ENCODE measurements at places on chromosomes 2 and 18.

GRCh38 chr2:230797515-230798495, 66.9 kb upstream of the ITM2C start:
- DNase-seq, result no peak

- DNase-seq, result no peak
These were observed 110.7 kb downstream of the NFATC1 start for GRCh38 chr18:79506191-79507075.

GRCh38 chr18:76195601-76196000, 299.4 kb downstream of the ZNF516 start:
- no peak for DNase-seq

DNA sequence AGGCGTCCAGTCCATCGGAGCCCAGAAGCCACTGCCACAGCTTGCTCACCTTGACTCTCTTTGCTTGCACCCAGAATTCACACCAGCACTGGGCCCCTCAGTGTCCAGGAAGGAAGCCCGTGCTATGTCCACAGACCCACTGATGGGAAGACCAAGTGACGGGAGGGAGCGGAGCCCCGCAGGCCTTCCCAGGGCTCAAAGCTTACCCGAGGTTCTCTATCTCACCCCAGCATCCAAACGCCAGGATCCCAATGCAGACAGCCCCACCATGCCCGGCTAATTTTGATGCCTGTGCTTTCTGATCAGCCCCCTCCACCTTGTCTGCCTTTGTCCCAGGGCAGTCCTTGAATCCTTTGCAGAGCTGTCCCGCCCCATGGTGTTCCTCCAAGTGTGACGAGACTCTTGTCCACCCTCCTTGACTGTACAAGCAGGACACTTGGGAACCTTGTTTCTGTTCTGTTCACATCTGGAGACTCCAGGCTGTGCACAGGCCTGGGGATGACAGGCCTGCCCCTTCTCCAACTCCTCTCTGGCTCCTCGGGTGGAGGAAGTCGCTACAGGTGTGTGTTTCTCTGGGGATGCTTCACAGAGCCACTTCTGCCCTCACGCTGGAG, 12.0 kb downstream of the NPPC start:
- DNase-seq, result no peak

- no peak for DNase-seq
These were observed 497.5 kb downstream of the TNS1 start for GRCh38 chr2:217505303-217505702.

GRCh38 chr18:59686260-59686659, 11.0 kb downstream of the CCBE1 start:
- no peak for DNase-seq

GRCh38 chr2:140504601-140505000, 1626.2 kb downstream of the LRP1B start:
- DNase-seq, result no peak

DNA sequence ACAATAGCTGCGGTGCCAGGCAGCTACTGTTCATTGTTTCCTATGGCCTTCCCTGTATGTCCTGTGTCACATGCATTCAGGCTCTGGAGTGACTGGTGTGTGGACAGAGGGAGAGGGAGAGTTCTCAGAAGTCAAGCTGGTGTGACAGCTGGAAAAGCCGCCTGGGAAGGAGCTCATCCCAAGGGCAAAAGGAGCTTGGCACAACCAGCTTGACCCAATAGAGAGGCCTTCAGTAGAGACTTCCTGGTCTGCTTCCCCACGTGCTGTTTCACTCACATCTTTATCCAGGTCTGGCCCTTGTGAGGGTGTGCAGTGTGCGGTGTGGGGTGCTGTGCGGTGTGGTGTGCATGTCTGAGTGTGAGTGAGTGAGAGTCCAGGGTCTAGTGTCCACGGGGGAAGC, 11.1 kb upstream of the NT5DC4 start:
- DNase-seq, result no peak

GRCh38 chr2:30663321-30663720, 143.9 kb downstream of the CAPN13 start:
- no peak for DNase-seq

DNA sequence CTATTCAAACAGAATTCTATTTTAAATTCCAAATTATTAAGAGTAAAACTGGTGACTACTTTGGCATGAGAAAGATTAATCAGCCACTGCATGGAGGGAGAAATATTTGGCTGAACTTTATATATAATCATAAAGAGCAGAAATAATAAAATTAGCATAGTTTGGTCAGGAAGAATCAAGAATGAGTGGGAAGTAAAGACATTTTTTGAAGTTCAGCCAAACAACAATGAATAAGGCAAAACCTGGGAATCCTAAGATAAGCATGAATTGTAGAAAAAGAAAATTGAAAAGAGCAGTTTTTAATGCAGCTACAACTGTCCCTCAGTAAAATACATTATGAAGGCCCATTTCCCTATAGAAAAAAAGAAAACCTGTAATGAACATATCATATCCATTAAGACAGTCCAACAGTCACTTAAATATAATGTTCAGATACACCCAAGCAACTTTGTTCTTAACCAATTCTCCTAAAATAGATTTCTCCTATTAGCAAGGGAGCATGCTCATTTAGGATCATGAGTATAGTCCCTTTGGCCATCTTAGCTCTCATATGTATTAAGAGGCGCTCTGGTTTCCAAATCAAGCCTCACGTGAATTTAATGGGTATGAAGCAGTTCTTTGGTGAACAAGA, 6.5 kb downstream of the TMEM17 start:
- no peak for DNase-seq

GRCh38 chr2:119419803-119420508, 11.7 kb upstream of the TMEM37 start:
- no peak for DNase-seq

DNA sequence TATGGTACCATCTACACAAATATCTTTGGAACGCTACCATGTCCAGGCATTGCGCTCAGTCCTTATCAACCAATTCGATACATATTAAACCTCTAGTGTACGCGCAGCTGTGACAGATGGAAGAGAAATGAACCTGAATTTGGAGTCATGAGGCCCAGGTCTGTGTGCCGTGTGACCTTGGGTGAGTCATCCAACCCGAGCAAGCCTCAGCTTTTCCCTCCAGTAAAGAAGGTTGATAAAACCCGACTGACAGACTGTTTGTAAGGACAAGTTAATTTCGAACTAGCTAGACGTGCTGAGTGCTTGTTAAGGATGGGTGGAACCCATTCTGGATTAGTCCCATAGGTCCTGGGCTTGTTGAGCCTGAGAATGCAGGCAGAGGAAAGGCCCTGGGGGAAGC, 28.2 kb downstream of the GREB1 start:
- no peak for DNase-seq

DNA sequence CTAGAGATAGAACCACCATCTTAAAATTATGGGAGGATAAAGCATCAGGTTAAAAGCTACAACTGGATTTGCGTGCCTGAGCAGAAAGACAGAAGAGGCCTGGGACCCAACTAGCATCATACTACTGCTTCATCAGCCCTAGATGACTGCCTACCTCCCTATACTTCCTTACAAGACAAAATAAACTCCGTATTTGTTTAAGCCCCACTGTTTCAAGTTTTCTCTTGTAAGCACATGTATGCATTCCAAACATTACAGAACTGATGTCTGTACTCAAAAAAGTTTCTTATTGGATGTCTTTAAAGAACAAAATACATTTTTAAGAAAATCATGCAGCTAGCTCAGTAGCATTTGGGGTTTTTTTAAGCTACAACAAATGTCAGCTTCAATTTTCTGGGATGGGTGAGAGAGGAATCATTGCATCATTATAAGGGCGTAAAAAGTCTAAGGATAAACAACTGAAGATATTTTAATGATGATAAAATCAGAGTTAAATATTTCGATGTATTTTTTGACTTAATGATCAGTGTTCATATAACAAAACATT, 213.1 kb downstream of the EXOC6B start:
- no peak for DNase-seq

- no peak for DNase-seq
These were observed 12.2 kb downstream of the DOK1 start for GRCh38 chr2:74566754-74567085.

- no peak for DNase-seq
These were observed 281.6 kb upstream of the STON1 start for GRCh38 chr2:48248251-48248933.

GRCh38 chr2:230767862-230768388, 55.3 kb downstream of the CAB39 start:
- DNase-seq, result no peak

DNA sequence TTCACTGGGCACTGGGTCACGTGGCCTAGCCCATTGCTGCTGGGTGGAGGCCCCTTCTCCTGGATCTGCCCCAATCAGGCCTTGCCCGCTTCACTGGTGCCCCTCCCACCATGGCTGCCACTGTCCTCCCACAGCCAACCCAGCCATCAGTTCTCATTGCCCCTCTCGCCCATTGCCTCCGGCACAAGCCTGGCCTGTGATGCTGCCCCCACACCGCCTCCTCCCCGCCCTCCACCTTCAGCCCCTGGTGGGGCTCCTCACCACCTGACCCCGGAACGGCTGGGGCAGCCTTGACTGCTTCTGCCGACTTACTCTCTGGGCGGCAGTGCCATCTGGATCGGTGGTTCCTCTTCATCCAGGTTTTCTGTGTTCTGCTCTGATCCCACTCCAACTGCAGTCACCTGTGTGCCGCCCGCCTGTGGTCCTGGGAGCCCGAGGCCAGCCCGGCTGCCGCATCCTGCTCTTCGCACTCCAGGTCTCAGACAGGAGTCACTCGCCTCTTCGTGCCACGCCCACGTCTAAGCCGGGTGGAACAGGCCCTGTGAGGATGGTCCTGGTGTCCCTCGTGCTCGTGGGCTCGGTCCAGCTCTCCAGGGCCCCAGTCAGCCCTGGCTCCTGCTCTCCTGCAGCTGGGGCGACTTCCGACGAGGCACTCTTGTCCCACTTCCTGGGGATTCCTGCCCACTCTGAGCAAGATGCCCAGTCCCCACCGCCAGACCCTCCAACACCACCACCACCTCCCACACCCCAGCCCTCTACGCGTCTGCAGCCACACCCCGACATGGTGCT, 14.2 kb downstream of the D2HGDH start:
- DNase-seq, result no peak

DNA sequence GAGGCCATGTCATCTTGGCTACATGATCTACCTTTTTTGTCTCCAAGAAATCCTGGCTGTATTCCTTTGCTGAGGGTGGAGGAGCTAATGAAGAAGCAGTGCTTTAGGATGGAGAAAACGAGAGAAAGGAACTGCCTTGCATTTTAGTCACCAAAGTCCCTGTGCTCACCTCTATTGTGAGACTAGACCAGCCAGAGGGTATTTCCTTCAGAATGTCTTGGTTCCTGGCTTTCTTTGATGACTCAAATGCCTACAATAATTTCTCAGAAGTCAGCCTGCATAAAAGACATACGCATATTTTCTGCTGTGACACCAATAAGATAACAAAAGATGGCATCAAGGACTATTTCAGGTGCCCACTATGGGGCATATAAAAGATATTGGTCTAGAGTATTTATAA, 10.8 kb downstream of the SF3B6 start:
- DNase-seq, result no peak

Measured in left renal pelvis (tissue), 4 donors.